Heart right ventricle (tissue), 16 donors: ENCODE measurements at places on chromosomes 11 and 22. TPM values are rescaled to one million over a fixed set of nuclear protein-coding genes. Genes with fewer than 3 reads are reported as not detected.
A peak's percentile ranks its signal among the peaks of the same experiment; 100 is the strongest.

The IGSF9B gene
- 49.7 TPM for total RNA-seq

The MOGAT2 gene
- not detected for total RNA-seq

The OR5D13 gene
- not detected for total RNA-seq

The TMEM191B gene
- total RNA-seq, result not detected

The INPP5J gene
- 27.2 TPM for total RNA-seq

The OR5B21 gene
- not detected for total RNA-seq

- DNase-seq, result no peak
Measured at GRCh38 chr22:27627444-27627833, 174.1 kb downstream of the MN1 start.

DNA sequence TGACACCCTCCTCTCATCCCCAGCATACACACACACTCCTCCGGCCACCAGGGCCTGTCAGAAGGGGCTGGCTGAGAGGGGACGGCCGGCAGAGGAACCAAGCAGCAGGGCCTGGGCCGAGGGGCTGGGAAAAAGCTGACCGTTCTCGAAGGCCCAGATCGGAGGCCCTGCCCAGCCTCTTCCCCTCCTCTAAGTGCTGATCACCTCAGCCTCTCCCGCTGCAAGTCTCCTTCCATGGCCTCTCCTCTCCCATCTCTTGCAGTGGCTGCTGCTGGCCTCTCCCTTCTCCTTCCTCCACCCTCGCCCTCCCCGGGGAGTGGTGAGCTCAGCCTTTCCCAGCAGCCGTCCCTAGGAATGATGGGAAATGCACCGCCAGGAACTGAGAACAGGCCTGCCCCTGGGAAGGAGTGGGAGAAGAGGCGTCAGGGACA, 39.6 kb downstream of the ARRB1 start:
- peak; percentile 91 for DNase-seq

DNA sequence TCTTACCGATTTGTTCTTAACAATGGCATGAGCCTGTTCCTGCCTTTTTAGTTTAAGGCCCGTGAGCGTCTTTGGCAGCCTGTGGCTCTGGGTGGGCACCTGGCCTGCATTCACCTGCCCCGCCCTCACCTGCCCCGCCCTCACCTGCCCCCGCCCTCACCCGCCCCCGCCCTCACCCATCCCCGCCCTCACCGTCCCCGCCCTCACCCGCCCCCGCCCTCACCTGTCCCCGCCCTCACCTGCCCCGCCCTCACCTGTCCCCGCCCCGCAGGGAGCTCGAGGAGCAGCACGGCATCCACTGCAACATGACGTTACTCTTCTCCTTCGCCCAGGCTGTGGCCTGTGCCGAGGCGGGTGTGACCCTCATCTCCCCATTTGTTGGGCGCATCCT, 14.2 kb downstream of the GATD1 start:
- DNase-seq, result no peak

DNA sequence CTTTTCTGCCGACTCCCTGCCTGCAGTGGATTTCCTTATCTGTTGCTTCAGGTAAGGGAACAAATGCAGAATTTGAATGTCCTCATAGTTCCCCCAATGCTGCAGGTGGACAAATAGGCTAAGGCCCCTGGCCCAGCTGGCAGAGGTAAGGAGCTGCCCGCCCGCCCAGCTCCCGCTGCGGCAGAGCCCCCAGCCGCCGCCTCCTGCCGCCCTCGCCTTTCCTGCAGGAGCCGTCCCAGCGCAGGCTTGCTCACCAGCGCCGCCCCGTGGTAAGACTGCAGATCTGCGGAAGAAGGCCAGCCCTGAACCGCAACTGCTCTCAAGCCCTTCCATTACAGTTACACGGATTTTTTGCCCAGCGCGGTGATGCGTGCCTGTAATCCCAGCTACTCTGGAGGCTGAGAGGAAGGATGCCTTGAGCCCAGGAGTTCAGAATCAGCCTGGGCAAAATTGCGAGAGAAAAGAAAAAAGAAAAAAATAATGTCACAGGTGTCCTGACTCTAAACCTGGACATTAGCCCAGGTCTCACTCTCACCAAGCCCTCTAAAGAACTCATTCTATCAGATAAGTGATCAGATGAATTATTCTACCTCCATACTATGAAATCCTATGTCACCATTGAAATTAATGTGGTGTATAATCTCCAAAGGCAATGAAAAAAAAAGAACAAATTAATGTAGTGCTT, 51.2 kb upstream of the EMID1 start:
- DNase-seq, result peak; percentile 83

GRCh38 chr11:121561240-121561639, 108.5 kb upstream of the SORL1-AS1 start:
- no peak for DNase-seq

DNA sequence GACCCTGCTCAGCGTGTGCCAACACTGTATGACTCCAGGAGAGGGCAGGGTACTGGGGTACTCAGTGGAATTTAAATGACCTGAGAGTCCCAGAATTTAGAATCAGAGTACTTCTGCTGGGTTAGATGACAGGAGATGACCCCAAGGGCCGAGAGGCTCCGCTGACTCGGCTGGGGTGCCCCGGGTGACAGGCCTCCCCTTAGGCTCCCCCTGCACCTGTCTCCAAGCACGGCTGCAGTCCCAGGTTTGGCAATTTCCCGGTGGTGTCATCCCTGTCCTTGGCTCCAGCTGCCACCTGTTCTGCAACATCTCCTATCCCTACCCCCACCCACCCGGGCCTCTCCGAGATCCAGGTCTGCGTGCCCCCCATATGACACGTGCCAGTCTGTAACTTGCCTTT, 1.3 kb downstream of the ACTN3 start:
- DNase-seq, result no peak

DNA sequence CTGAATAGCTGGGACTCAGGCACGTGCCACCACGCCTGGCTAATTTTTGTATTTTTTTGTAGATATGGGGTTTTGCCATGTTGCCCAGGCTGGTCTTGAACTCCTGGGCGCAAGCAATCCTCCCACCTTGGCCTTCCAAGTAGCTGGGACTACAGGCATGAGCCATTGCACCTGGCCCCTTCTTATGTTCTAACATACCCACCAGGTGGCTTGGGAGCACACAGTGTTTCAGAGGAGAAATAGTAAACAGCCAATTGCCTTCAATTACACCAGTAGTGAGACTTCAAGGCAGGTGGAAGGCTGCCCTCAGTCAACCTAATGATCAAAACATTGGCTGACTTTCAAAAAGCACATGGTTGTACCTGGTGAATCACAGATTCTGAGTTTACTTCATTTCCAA, 167.2 kb downstream of the SWAP70 start:
- DNase-seq, result no peak

- DNase-seq, result no peak
Measured at GRCh38 chr11:6640985-6641701, 14.5 kb downstream of the DCHS1 start.

- no peak for DNase-seq
Measured at GRCh38 chr11:12507391-12507790, 130.0 kb downstream of the PARVA start.

DNA sequence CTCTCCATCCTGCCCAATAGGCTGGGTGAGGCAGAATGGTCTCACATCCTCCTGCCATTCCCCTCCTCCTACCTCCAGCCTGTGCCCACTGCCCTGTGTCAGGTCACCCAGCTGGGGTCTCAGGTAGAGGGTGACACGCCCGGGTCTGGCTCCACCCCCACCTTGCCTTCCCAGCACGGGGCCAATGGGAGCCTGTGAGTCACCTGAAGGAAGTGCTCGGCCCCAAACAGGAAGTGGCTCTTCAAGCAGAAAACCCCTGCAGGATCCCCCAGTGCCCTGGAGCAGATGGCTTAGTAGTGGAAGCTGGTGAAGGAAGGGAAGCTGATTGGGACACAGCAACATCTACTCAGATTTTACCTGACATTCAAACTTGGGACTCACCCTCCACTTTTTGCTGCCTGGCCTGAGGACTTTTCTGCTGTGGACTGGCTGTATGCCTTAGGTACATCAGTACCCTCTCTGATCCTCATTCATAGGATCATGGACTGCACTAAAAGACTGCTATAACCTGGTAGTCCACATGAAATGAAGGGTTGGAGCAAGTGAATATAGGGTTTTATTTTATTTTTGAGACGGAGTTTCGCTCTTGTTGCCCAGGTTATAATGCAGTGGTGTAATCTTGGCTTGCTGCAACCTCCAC, 33.4 kb downstream of the GDPD5 start:
- no peak for DNase-seq

GRCh38 chr11:36564376-36565030, 3.3 kb upstream of the RAG1 start:
- peak; percentile 49 for DNase-seq

GRCh38 chr11:103325686-103326069, 216.5 kb downstream of the DYNC2H1 start:
- DNase-seq, result no peak

DNA sequence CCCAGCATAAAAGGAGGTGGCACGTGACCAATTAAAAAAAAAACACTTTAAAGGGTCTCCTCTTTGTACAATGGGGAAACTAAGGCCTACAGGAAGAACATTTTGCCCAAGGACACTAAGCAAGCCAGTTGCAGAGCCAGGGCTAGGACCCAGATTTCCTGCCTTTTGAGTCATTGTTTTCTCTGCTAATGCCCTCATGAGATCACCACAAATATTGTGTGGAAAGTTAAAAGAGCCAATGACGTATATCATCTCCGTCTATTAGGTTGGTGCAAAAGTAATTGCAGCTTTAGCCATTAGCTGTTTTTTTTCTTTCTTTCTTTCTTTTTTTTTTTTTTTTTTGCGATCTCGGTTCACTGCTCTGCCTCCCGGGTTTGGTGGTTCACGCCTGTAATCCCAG, 24.1 kb upstream of the LRRC32 start:
- DNase-seq, result no peak

GRCh38 chr11:74306435-74307175, 4.8 kb downstream of the P4HA3 start:
- no peak for DNase-seq

DNA sequence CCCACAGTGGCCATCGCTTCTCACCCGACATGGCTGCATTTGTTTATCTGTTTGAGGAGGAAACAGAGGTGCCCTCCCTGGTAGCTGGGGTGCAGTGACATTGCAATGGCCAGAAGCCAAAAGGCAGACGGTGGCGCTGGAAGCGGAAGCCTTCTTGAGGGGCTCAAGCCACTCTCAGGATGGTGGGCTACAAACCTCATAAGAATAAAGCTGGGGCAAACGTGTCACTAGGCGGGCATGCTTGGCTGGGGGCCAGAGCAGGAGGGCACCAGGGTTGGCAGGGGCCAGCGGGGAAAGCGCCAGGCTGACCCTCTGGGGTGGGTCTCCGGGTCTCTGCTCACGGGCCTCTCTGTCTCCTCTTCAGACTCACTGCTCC, 12.6 kb downstream of the TNNT3 start:
- no peak for DNase-seq
